ENCODE measurements at places on chromosomes 16 and 17.

DNA sequence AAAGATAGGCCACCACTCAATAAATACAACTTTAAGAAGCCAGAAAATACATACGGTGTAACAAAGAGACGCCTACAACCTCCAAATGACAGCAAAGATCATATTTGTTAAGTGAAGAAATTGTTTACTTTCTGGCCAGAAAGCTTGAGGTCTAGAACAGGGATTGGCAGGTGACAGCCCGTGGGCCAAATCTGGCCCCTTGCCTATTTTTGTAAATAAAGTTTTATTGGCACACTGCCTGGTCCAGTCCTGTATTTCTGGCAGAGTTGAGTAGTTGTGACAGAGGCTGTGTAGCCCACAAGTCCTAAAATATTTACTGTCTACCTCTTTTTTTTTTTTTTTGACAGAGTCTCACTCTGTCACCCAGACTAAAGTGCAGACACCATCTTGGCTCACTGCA, 3.4 kb upstream of the CLEC19A start:
- DNase-seq = no peak

DNA sequence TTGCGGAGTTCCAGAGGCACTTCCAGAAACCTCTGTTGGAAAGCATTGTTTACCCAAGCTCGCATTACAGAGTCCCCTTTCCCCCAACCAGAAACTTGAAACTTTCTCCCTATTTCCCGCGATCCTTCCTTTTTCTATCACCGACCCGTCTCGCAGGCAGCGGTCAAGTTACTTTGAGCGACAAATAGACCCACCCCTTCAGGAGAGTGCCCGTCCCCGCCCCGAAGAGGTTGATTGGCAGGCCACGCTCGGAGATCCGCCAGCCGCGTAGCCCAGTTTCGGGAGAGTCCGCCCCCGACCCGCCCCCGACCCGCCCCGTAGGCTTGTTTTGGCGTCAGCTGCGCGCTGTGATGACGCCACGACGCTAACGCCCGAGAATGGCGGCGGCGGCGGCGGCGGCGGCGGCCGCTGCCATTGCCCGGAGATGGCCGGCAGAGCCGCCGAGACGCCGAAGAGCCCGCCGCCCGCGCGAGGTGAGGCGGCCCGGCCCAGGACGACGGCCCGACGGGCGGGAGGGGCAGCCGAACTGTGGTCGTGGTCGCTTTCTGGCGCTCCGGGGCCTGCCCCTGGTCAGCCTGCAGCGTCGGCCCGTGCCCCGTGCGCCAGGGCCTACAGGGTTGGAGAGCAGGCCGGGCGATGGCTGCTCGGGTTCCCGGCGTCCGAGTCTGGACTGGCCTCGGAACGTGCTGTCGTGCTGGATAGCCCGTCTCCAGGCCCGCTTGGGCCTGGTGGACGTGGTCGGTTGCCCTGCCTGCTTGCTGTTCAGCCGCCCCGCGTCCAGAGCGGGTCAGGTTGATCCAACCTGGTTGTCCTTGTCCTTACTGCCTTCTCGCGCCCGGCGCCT, at the start of gene PSKH1:
PSKH1 (plus strand) TSS at position 356 of the 844 bp plus-strand sequence. CDS start 15,496 bp downstream, outside the sequence.
- peak; percentile 87 for DNase-seq

DNA sequence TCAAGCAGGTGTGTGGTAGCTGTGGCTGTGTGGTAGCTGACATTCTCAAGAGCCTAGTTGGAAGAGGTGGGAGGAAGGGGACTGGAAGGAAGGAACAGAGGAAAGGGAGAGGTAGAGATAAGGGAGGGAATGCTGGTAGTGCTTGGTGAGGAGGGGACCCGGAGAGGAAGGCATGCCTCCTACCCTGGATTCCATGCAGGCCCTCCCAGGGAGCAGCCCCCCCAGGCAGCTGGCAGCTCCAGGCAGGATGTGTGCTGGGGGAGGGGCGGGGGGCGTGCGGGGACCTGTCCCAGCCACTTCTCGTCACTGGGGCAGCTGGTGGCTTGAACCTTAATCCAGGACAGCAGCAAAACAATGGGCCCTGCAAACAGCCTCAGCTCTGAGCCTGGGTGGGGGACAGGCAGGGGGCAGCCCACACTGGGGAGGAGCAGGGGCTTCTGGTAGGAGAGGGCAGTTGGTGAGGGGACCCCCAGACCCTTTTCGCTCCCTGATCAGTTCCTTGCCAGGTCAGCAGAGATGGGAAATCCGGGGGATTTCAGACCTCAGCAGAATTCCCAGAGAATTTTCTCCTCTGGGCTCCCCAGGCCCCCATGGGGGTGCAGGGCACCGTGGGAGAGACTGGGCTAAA, 27.1 kb downstream of the ARHGAP23 start:
- DNase-seq = no peak

DNA sequence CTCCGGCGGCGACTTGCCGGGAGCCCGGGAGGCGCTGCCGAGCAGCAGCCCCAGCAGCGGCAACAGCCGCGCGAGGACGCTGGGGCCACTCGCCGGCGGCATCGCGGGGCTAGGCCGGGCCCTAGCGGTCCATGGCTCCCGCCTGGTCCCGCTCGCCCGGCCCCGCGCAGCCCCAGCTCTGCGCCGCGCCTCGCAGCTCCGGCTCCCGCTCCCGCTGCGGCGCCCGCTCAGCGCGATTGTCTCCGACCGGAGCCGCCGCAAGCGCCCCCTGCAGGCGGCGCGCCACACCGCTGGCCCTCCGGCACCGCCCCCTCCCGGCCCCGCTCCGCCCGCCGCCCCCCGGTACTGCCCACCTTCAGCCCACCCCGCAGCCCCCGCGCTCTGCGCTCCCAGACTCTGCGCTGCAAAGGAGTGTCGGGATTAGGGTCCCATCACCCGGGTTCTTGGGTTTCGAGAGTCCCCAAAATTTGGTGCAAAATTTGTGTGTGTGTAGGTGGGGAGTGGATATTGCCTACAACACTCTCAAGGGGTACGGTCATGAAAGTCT, at the start of gene FAM171A2:
FAM171A2 (minus strand) TSS at position 241 of the 547 bp plus-strand sequence; CDS start at position 102, 139 bp downstream.
- peak; percentile 46 for DNase-seq

GRCh38 chr16:10494343-10495030, 85.9 kb downstream of the EMP2 start:
- no peak for DNase-seq

DNA sequence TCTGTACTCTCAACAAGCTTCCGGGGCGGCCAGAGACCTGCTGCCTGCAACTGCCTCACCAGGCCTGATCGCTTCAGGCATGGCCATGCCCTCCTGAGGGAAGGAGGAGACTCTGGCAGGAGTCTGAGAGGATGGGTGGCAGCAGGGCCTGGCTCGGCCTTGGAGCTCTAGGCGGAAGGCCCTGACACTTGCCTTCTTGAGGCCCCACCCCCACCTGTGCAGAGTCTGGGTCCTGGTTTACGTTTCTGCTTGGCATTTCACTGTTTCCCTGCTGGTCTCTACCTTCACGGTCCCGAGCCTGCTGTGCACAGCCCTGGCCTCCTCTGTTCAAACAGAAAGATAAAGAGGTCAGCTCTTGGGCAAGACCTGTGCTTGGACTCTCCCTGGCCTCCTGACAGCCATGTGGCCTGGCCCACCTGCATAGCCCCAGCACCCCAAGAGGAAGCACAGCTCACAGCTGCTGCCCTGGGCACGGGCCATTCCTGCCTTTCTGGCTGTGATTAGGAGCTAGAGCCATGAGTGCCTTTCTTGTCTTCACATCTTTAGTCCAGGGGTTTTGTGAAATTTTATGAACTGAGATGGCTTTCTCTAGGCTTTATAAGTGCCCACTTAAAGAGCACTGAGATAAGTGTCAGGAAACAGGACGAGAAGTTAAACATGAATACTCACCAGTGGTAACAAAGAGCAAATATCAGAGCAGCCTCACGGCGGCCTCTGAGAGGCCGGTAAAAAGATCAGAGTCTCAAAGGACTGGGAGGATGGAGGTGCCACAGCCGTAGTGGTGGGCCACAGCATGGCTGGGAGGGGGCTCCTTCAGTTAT, 25.6 kb upstream of the MTSS2 start:
- no peak for DNase-seq

- no peak for DNase-seq
These were observed 90.6 kb upstream of the FBXO47 start for GRCh38 chr17:39057701-39058206.

GRCh38 chr16:80279656-80280055, 261.1 kb upstream of the DYNLRB2 start:
- no peak for DNase-seq

- no peak for DNase-seq
These were observed 510 bp upstream of the RAB40B start for GRCh38 chr17:82698974-82699442.

- DNase-seq = no peak
These were observed 29.1 kb downstream of the TRIM16 start for GRCh38 chr17:15654886-15655561.

DNA sequence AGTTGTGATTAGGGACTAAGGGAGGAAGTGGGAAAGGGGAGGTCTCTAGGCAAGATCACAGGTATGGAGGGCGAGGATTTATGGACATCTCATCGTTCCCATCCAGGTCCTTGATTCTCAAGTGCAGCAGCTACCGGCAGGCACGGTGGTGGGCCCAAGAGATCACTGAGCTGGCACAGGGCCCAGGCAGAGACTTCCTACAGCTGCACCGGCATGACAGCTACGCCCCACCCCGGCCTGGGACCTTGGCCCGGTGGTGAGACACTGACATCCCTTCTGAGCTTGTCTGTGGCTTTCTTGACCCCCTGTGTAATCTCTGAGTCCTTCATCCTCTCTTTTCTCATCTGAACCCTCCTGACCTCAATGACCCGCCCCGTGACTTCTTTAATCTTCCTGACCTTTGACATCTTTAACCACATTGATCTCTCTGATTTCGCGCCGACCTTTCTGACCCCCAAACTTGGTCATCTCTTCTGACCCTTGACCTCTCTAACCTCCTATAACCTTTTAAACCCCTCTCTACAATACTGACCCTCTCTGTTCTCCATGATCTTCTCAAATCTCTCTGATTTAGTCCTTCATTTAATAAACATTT, 3.8 kb downstream of the PLD2 start:
- DNase-seq = no peak

- DNase-seq = no peak
These were observed 3.6 kb downstream of the USP31 start for GRCh38 chr16:23145608-23146007.
